Vagina (tissue), 2 donors: ENCODE measurements at places on chromosomes 1 and 21. TPM values are rescaled to one million over a fixed set of nuclear protein-coding genes. Genes with fewer than 3 reads are reported as not detected.
A peak's percentile ranks its signal among the peaks of the same experiment; 100 is the strongest.

DNA sequence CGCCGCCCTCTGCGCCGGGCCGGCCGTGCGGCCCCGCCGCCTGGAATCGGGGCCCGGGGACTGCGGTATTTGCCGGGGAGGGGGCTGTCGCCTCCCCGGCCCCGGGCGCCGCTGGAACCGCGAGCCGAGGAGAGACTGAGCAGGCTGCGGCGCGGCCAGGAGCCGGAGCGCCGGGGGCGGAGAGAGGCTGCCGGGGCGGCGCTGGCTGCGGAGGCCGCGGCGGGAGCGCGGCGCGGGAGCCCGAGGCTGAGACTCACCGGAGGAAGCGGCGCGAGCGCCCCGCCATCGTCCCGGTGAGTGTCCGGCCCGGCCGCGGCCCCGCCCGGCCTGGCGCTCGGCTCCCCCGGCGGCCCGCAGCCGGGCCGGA, 746 bp downstream of the DYRK1A start:
- H3K36me3 ChIP-seq: no peaks in the 10 kb centered on the region
- H3K4me3 ChIP-seq: peak overlapping the region; percentile 78
- no peak for DNase-seq
- no peaks in the 10 kb centered on the region for H3K27me3 ChIP-seq
- peak overlapping the region; percentile 100 for H3K27ac ChIP-seq
- peaks cover 50% of the 10 kb centered on the region for H3K4me1 ChIP-seq

DNA sequence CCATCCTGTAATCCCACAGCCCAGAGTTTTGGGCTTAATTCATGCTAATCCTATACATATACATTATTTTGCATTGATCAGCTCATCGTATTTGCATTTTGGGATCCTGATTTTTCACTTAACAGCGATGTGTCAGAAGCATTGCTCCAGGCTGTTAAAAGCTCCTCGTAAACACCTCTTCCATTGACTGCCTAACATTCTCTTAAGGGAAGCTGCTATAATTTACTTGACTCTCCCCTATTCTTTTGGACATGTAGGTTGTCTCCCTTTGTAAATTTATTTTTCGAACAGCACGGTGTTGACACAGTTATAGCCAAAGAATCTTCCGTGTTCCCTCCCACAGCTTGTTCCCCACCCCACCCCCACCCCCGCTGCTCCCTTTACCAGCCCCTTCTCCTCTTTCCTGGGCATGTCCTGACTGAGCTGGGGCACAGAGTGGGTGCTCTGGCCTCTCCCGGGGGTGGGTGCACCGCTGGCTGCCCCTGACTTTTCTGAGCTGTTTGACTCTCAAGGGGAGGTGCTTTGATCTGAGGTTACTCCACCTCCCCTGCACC, 22.8 kb downstream of the LDLRAP1 start:
- DNase-seq: no peak
- H3K27me3 ChIP-seq: no peaks in the 10 kb centered on the region
- H3K4me3 ChIP-seq: no peak overlapping the region
- peaks cover 69% of the 10 kb centered on the region for H3K4me1 ChIP-seq

DNA sequence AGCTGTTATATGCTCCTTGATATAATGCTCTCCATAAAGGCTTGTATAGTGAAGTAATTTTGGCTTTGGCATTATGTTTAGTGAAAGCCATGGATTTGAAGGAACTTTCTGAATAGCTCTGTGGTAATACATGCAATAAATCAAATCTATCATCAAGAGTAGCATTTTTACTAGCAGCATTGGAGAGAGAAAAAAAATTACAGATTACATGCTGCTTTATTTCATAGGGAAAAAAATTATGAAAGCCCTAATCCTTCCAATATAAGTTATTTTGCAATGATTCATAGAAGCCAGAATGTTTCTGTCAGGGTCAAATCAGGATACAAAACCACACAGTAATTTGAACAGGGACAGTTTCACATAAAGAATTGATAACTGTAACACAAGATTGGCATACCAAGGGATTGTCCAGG, 250.0 kb downstream of the SPATA17 start:
- no peaks in the 10 kb centered on the region for H3K36me3 ChIP-seq
- no peak for DNase-seq
- H3K27ac ChIP-seq: no peak overlapping the region
- no peaks in the 10 kb centered on the region for H3K4me1 ChIP-seq

- H3K4me3 ChIP-seq: no peak overlapping the region
- H3K27me3 ChIP-seq: no peaks in the 10 kb centered on the region
- no peak for DNase-seq
- H3K36me3 ChIP-seq: no peaks in the 10 kb centered on the region
- peaks cover 21% of the 10 kb centered on the region for H3K4me1 ChIP-seq
- H3K27ac ChIP-seq: no peak overlapping the region
These were observed 103.5 kb upstream of the ZBTB40 start for GRCh38 chr1:22347854-22348760.

DNA sequence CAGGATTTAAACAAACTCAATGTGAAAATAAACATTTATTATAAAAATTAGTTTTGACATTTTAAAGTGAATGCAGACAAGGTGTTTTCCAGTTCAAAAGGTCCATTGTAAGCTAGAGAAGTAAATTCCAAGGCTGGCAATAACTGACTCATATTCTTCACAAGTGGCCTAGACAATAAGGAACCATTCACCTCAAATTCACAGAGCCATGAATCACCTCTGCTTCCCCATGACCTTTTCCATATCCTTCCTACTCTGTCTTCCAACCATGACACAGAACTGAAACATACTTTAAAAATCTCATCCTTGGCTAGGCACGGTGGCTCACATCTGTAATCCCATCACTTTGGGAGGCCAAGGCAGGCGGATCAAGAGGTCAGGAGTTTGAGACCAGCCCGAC, 24.8 kb downstream of the F11R start:
- H3K27ac ChIP-seq: no peak overlapping the region
- no peaks in the 10 kb centered on the region for H3K27me3 ChIP-seq
- H3K36me3 ChIP-seq: no peaks in the 10 kb centered on the region

DNA sequence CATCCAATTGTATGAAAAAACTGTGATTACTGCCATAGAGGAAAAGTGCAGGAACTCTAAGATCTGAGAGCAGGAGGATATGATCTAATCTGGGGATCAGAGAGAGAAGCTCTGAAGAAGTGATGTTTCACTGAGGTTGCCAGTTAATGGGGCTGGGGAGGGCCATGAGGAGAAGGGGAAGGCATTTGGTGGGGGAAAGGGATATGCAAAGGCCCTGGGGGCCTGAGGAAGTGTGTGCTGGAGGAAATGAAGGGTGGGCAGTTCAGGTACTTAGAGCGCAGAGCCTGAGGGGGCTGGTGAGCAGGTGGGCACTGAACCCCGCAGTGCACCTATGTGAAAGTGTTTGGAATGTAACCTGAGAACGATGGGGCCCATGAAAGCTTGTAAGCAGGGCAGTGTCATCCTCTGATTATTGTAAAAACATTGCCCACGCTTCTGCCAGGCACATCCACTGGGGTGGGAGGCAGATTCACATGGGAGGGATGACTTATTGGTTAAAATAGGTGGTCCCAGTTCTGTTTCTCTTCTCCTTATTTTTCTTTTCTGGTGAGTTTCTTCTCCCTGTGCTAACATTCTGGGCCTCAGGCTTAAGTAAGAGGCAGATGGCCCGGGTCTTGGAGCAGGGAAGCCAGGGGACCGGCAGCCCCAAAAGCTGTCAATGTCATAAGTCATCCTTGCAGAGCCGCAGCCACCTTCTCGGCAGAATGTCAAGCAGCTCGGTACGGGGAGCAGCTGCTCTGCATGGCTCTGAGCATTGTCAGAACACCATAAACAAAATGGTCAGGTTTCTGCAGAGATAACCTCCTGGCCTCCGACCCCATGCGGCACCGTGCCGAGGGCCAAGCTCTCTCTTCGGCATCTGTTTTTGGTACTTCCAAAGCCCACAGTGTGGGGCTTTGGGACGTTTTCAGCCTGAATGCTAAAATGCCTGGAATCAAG, 492.0 kb upstream of the VAMP3 start:
- peak; percentile 74 for DNase-seq
- H3K4me3 ChIP-seq: no peak overlapping the region
- no peaks in the 10 kb centered on the region for H3K36me3 ChIP-seq
- no peaks in the 10 kb centered on the region for H3K27me3 ChIP-seq

- no peak overlapping the region for H3K4me3 ChIP-seq
- H3K4me1 ChIP-seq: peaks cover 8% of the 10 kb centered on the region
- no peaks in the 10 kb centered on the region for H3K27me3 ChIP-seq
- H3K27ac ChIP-seq: no peak overlapping the region
- H3K36me3 ChIP-seq: peaks cover 17% of the 10 kb centered on the region
These were observed 19.9 kb downstream of the WNT4 start for GRCh38 chr1:22123071-22123390.

GRCh38 chr1:216542741-216543140, 119.5 kb upstream of the USH2A start:
- DNase-seq: no peak
- no peaks in the 10 kb centered on the region for H3K27me3 ChIP-seq
- no peaks in the 10 kb centered on the region for H3K36me3 ChIP-seq
- no peaks in the 10 kb centered on the region for H3K4me1 ChIP-seq

DNA sequence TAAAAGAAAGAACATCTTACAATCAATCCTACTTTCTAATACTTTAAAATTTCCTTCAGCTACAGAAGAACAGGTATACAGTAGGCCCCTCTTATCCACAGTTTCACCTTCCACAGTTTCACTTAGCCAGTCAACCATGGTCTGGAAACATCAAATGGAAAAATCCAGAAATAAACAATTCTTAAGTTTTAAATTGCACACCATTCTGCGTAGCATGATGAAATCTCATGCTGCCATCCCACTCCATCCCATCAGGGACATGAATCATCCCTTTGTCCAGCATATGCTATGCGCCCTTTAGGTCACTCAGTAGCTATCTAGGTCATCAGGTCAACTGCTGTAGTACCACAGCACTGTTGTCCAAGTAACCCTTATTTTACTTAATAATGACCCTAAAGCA, 67.7 kb downstream of the HSF2BP start:
- no peaks in the 10 kb centered on the region for H3K36me3 ChIP-seq
- DNase-seq: no peak
- peaks cover 9% of the 10 kb centered on the region for H3K4me1 ChIP-seq
- no peak overlapping the region for H3K27ac ChIP-seq
- H3K27me3 ChIP-seq: no peaks in the 10 kb centered on the region

GRCh38 chr1:54046671-54047383, 6.2 kb downstream of the TMEM59 start:
- H3K27me3 ChIP-seq: no peaks in the 10 kb centered on the region
- no peak overlapping the region for H3K27ac ChIP-seq
- no peak for DNase-seq
- peaks cover 52% of the 10 kb centered on the region for H3K4me1 ChIP-seq
- no peak overlapping the region for H3K4me3 ChIP-seq

- no peak for DNase-seq
- no peak overlapping the region for H3K4me3 ChIP-seq
- no peaks in the 10 kb centered on the region for H3K4me1 ChIP-seq
- no peak overlapping the region for H3K27ac ChIP-seq
- H3K27me3 ChIP-seq: no peaks in the 10 kb centered on the region
These were observed 81.4 kb upstream of the PRDX6 start for GRCh38 chr1:173395762-173396161.

DNA sequence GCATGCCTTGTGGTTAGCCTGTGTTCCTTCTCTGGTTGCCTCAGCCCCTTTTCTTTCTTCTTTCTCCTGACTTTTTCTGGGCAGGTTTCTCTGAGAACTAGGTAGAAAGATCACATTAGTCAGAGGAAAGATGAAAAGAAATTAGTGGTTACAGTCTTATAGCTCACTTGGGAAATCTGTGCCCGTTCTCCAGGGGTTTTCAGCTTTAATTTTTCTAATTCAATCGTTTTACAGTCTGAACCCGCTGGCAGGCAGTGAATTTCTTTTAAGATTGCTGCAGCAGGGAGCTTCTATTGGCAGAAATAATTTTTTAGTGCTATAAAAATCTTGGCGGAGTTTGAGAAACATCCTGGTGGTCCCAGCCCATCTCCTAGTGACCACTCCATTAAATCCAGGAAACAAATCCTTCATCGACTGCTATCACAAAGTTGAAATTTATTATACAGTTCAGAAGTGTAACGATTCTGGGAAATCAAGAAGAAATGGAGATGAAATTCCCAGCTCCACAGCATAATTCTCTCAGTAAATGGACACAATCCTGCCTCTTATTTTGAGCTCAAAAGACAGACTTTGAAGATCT, 113.1 kb downstream of the PCP4 start:
- DNase-seq: no peak
- peaks cover 6% of the 10 kb centered on the region for H3K4me1 ChIP-seq
- no peak overlapping the region for H3K4me3 ChIP-seq
- H3K27ac ChIP-seq: no peak overlapping the region
- H3K27me3 ChIP-seq: no peaks in the 10 kb centered on the region

GRCh38 chr1:169460191-169460833, 25.4 kb downstream of the SLC19A2 start:
- no peak for DNase-seq
- no peak overlapping the region for H3K27ac ChIP-seq
- H3K4me1 ChIP-seq: peaks cover 8% of the 10 kb centered on the region
- H3K27me3 ChIP-seq: no peaks in the 10 kb centered on the region

DNA sequence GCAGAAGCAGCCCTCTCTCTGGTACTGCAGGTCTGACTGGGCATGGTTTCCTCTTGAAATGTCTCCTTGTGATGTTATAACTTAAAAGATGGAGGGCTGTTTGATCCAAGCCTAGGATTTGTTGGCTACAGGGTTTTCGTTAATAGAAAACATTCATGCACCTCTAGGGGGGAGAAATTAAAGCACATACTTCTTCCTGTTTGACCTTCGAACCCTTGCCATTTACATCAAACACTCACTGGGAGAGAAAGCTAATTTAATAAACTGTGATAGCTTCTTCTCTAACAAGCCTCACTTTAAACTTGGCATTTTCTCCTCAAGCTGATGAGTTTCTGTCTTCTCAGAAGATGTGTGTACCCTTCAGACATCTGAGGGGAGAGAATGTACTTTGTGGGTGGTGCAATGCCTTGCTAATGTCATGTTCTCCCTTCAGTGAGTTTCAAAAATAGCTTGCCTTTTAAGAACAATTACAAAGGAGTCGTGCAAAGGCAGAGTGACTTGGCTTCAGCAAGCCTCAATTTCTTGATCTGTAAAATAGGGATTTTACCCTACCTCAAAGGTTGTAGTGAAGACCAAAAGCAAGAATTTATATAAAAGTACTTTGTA, 20.4 kb downstream of the CACHD1 start:
- peaks cover 29% of the 10 kb centered on the region for H3K4me1 ChIP-seq
- no peak overlapping the region for H3K4me3 ChIP-seq
- no peaks in the 10 kb centered on the region for H3K27me3 ChIP-seq
- peak overlapping the region; percentile 18 for H3K27ac ChIP-seq

- H3K27me3 ChIP-seq: no peaks in the 10 kb centered on the region
- no peak overlapping the region for H3K27ac ChIP-seq
- H3K4me3 ChIP-seq: no peak overlapping the region
- DNase-seq: no peak
These were observed 27.1 kb upstream of the TGFBR3 start for GRCh38 chr1:91913018-91913417.

The ZP4 gene
- total RNA-seq: not detected

The RHOU gene
- 10.8 TPM for total RNA-seq

The UBE2U gene
- not detected for total RNA-seq

The MAEL gene
- total RNA-seq: not detected

The SLX9 gene
- 8.3 TPM for total RNA-seq

The TDRD10 gene
- total RNA-seq: 4.9 TPM

The GPR153 gene
- 11.5 TPM for total RNA-seq
